Activated CD8-positive, alpha-beta memory T cell treated with anti-CD3 and anti-CD28 coated beads, Interleukin-2, amount 50 U/mL, for 48 hours (primary cell): ENCODE measurements at places on chromosomes 16 and 17.

- no peak for DNase-seq
These were observed 207.6 kb downstream of the FTO start for GRCh38 chr16:53911513-53911912.

DNA sequence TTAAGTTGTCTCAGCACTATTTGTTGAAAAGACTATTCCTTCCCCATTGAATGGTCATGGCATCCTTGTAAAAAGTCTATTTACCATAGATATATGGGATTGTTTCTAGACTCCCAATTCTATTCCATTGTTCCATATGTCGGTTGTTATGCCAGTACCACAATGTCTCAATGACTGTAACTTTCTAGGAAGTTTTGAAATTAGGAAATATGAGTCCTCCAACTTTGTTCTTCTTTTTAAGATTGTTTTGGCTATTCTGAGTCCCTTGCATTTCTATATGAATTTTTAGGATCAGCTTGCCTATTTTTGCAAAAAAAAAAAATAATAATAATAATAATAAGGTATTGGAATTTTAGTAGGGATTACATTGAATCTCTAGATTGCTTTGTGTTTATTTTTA, 43.0 kb upstream of the ABCA3 start:
- no peak for DNase-seq

DNA sequence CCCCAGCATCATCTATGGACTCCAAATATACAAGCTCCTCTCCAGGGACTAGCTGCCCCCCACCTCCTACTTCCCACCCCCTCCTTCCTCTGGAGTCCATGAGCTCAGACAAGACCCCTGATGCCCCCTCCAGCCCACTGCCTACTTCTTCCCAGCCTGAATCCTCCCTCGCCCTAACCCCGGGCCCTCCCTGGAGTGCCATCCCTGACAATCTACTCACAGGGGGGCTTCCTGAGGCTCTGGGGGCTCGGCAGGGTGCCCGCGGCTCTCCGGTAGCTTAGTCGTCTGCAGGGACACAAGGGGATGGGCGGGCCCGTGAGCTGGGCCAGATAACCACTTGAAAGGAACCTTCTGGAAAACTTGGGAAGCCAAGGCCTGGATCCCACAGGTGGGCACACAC, 15.1 kb downstream of the MPP3 start:
- DNase-seq: no peak

GRCh38 chr17:44777394-44778348, 18.9 kb downstream of the ADAM11 start:
- no peak for DNase-seq

GRCh38 chr17:78679495-78680395, 102.3 kb downstream of the CYTH1 start:
- no peak for DNase-seq

DNA sequence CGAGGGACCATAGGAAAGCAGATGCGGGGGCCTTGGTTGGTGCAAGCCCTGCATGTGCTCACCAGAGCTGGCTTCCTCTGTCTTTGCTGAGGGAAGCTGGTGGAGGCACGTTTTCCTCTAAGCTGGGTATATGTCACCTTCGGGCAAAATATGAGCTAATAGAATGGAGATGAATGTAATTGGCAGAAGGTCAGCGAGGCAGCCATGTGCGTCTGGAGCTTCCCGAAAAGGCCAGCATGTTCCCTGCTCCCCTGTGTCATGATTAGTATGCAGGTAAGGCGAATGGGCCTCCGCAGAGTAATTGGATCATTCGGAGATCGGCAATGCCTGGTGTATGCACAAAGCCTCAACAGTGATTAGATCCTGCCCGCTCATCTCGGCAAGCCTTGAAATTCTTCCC, 806.2 kb upstream of the EEF2KMT start:
- DNase-seq: no peak

DNA sequence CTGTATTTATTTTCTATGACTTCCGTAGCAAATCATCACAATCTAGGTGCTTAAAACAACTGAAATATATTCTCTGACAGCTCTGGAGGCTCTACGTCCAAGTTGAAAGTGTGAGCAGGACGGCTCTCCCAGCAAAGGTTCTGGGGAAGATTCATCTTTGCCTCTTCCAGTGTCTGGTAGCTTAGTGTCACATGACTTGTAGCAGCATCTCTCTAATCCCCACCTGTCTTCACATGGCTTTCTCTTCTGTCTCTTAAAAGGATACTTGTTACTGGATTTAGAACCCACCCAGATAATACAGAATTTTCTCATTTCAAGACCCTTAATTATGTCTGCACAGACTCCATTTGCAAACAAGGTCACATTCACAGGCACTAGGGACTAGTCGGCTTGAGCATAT, 687.7 kb upstream of the RBFOX1 start:
- no peak for DNase-seq

DNA sequence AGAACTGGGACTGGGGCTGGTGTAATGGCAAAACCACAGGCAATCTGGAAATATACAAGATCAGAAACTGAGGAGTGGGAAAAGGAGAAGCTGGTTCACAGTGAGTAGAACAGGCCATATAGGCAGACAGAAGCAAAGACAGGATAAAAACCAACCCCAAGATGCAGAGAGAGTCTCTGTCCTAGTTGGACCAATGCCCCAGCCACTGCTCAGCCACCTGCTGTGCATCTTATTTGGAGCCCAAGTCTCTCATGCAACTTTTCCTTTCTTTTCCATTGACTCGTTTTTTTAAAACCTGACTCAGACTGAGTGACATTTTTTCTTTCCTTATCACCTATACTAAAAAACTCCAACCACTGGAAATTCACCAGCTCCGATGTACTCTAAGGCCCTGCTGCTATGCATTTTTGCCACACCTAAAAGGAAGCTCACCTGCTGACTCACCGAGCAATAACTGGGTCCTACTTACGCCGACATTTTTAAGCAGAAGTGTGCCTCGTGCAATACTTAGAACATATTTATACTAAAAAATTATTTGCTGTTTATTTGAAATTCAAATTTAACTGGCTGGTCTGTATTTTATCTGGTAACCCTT, 100.8 kb upstream of the XYLT1 start:
- no peak for DNase-seq

GRCh38 chr17:80220736-80221215, 549 bp downstream of the SLC26A11 start:
- no peak for DNase-seq

DNA sequence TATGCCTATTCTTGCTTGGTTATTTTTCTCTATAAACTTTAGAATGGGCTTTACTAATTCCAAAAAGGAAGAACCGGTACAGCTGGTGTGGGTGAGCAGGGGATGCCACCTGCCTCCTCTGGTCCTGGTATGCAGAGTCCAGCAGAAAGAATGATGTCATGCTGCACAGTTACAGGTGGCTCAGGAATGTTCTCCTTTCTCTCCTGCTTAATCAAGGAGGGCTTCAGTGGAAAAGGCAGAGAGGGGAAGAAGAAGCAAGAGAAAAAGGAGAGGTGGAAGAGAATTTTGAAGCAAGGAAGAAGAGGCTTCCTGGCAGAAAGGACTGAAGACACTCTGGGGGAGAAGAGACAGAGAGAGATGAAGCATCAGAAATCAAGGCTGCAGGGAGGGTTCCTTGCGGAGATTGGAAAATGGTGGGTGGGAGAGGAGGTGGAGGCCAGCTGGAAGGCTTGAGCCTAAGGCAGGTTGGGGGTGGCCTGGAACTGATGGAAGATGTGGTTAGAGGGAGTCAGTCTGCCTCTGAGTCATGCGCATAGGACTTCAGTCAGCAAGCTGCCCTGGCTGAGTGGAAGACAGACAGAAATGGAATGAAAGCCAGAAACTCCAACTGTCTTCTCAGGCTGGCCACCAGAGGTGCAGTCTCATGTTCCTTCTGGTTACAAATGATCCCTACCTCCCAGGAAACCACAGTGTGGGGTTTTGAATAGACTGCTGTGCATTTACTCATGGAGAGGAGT, 64.6 kb upstream of the CRHR1 start:
- no peak for DNase-seq

DNA sequence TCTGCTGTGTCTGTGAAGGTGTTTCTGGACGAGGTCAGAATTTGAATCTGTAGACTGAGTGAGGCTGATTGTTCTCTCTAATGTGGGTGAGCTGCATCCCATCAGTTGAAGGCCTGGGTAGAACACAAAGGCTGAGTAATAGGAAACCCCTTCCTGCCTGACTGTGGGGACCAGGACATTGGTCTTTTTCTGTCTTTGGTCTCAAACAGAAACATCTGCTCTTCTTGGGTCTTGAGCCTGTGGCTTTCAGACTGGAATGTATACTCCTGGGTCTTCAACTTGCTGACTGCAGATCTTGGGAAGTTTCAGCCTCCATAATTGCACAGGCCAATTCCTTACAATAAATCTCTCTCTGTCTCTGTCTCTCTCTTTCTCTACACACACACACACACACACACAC, 19.6 kb upstream of the LRRC75A start:
- DNase-seq: no peak

- no peak for DNase-seq
These were observed 28.2 kb downstream of the SLC39A11 start for GRCh38 chr17:73064084-73064938.

DNA sequence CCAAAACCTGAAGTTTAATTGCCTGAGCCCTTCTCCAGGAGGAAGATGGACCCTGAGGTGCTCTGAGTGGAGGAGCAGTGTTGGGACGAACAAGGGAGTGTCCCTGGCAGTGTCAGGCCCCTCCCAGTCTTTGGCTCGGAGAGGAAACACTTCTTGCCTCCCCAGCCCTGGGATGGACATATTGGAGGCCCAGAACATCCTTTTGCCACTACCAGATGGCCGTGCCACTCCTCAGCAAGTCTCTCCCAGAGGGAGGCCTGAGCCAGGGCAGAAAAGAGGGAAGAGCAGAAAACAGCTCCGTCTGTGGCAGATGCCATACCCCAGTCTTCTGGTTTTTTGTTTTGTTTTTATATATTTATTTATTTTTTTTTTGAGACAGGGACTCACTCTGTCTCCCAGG, 91.5 kb upstream of the CRHR1 start:
- no peak for DNase-seq

- DNase-seq: no peak
These were observed 134.7 kb downstream of the PMP22 start for GRCh38 chr17:15130426-15130825.

DNA sequence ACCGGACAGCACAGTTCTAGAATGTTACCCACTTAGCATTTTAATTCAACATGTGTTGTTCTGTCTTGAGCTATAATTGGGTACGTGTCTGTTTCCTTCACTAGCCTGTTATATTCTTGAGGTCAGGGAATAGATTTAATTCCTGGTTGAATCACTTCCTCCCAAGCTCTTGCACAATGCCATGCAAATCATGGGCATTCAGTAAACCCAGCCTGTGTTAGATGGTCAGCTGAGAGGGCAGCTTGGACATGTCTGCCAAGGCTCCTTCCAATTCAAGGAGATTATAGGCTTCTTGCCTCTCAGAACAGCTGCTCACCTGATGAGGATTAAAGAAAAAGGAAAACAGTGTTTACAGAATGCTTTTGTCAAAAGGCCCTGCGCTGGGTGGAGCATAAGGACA, 12.6 kb downstream of the C1QTNF1 start:
- no peak for DNase-seq

DNA sequence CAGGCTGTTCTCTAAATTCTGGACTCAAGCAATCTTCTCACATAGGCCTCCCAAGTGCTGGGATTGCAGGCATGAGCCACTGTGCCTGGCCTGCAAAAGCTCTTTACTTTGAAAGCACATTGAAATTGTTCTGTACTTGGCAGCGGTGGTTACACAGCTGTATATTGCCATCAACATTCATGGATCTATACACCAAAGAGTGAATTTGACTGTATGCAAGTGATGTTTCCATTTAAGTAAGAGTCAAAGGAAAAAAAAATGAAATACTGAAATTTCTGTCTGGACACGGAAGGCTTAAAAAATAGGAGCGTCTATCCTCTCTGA, 450.6 kb upstream of the PSMD7 start:
- DNase-seq: no peak

DNA sequence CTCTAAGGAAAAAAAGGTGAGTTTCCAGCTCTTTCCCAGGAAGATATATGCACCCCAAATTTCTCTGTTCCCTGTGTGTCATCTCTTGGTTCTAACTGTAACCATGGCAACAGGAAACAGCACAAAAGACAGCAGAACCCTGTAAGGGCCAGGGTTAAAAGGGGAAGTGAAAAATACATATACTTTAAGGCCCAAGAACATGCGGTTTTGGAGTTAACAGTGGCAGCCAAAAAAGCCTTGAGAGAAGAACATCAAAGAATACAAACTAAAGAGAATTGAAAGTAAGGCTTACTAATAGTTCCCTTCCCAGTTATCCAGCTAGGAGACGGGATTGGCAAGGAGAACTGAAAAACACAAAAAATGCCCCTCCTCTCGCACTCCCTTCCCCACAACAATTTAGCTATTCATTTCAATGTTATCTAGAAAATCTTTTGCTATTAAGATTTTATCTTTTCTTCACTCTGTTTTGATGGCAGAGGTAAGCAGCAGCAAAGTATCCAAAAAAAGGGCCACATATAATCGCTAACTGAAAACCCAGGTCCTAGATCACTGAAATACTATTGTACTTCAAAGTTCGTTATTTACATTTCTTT, 1.5 kb downstream of the SPOP start:
- DNase-seq: no peak

- no peak for DNase-seq
These were observed 49.7 kb downstream of the PRMT7 start for GRCh38 chr16:68360547-68360946.

DNA sequence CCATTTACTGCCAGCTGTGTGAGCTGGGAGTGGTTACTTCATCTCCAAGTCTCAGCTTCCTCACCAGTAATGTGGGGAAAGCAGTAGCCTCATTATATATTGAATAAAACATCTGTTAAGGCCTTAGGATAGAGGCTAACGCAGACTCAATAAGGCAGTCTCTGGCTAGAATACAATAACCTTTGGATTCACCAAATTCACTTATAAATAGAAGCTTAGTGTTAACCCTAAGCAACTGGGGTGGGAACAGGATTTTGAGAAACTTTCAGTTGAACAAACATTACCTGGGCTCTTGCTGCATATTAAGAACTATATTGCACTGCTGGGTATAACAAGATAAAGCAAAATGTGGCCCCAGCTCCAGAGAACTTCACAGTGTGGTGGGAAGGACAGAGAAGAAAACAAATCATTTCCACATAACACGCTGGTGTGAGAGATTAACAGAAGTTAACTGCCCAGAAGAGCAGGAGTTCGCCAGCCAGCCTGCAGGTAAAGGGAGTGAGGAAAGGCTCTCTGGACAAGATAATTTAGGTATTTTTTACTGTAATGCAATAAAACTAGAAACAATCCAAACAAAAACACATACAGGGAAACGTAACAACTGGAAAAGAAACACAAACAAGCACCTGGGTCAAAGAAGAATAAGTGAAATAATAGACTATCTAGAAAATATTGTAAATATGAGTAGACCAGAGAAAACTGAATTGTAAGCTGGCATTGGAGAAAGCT, 57.0 kb downstream of the USP31 start:
- DNase-seq: no peak

DNA sequence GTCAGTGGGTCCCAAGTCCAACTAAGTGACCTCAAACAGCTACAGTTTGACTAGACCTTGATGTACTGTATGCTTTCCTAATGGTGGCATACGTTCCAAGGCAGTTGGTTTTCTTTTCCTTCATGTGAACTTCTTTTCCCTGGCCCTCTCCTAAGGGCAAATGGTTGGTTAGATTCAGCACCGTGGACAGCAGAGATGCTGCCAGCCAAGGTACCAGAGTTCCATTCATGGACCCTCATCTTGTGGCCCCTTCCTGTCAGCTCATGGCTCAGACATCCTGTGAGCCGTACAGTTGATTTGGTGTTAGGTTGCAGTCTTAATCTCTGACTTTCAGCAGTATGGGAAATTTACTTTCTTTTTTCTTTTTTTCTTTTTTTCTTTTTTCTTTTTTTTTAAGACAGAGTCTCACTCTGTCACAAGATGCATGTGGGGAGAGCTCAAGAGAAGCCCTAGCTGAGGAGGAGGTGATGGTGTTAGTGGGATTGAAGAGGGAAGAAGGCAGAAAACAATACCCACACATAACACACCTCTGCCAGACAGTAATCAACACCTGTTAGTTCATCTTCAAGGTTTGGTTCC, 122.4 kb downstream of the USP31 start:
- no peak for DNase-seq
